ENCODE measurements at places on chromosomes 4 and X. TPM values are rescaled to one million over a fixed set of nuclear protein-coding genes. Genes with fewer than 3 reads are reported as not detected.

GRCh38 chr4:824461-825062 lies 1.4 kb downstream of the CPLX1 start:
- no peak for DNase-seq

Gene IBSP
- not detected for total RNA-seq

DNA sequence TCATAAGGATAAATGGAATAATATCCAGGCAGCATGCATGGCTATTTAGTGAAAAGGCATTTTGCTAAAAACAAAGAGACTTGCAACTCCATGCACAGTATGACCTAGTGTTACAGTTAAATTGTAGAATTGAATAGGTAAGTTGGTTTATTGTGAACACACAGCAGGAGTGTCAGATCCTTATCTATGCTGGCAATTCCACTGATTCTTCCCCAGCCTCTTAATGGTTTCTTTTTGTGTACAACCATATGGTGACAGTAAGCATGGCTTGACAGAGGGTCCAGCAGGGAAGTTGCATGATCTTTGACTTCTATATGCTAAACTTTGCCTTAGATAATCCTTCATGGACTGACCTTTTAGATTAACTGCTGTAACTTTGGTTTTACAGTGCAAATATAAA lies 936.6 kb upstream of the EPHA5 start:
- DNase-seq, result no peak

Gene USP46
- 12.2 TPM for total RNA-seq

GRCh38 chrX:26918631-26919030 lies 544.5 kb downstream of the PPP4R3C start:
- DNase-seq, result peak; percentile 38

DNA sequence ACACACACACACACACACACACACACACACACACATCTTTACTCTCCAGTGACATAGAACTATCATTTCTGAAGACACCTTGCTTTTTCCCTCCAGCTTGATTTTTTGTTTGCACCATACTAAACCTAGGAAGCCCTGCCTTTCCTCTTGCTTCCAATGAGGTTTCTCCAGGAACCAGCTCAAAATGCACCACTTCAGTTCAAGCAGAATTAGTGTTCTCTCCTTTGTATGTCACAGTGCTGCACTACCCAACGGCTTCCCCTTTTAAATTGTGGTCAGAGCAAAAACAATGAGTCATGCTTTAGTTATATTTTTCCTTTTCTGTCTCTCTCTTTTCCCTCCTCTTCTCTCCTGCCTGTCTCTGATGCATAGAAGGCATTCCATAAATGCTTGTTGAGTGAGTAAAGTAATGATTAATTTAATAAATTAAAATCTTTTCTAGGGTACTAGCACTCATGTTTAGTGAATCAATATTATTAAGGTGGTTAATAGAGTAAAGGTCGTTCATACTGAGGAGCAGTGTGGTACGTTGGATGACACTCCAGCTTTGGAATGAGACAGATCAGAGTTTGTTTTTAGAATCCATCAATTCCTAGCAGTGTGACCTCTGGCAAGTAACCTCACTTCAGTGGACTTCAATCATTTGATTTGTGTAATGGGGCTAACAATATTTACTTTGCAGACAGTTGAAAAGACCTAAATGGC lies 5.9 kb downstream of the RTL3 start:
- DNase-seq, result peak; percentile 68

Gene SCRG1
- total RNA-seq, result not detected

Gene XG
- 0.06 TPM for total RNA-seq

DNA sequence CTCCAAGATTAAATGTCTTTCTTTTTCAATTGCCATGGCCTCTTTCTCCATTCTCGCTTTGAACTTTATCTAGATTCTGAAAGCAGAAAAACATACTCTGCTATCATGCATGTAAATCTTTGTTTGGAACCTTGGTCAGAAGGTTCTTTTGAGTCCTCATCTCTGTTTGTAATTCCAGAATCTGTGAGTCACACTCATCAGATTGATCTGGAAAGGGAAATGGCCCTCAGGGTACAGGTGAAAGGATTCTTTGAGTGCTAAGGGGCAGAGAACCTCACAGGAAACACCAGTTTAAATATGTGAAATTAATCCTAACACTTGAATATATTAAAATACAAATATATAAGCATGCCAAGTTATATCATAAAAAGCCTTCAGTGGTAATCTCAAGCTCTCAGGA lies 211.0 kb upstream of the ADGRL3 start:
- no peak for DNase-seq

Gene GC
- not detected for total RNA-seq

DNA sequence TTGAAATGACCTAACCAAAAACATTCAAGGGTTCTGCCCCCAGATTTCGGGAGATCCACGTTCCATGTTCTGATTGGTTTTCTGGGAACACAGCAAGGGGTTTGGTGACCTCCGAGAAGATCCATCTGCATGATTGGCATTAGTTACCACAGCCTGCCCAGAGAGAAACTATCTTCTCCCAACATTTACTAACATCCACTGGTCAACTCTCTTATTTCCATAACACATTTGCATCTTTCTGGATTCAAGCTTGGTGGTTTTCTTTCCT lies 15.6 kb downstream of the SHOX start:
- no peak for DNase-seq

Gene PLK4
- total RNA-seq, result 17.6 TPM

GRCh38 chr4:6916069-6916586 lies 6.5 kb downstream of the TBC1D14 start:
- DNase-seq, result no peak

Gene NALF2
- not detected for total RNA-seq

Gene IL2
- not detected for total RNA-seq

Gene MAMLD1
- total RNA-seq, result 1.6 TPM

DNA sequence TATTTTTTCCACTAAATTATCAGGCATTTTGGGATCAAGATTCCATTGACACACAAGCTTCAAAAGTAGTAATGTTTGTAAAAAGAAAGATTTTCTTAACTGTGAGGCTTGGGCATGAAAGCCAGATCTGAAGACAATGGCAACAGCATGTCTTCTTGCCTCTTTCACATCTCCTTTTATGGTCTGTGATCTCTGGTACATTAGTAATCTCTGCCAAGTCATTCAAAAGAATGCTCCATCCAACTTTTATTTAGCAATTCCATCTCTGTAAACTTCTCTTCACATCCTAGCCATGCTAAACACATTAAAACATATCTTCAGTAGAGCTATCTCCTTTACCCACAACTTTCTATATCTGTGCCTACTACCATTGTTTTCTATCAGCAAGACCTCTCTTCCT lies 465.4 kb downstream of the FAT4 start:
- DNase-seq, result no peak

Gene GLA
- total RNA-seq, result 192 TPM

Gene ABCD1
- 9.1 TPM for total RNA-seq

Gene F11
- not detected for total RNA-seq

Gene ARAP2
- total RNA-seq, result 18.8 TPM

DNA sequence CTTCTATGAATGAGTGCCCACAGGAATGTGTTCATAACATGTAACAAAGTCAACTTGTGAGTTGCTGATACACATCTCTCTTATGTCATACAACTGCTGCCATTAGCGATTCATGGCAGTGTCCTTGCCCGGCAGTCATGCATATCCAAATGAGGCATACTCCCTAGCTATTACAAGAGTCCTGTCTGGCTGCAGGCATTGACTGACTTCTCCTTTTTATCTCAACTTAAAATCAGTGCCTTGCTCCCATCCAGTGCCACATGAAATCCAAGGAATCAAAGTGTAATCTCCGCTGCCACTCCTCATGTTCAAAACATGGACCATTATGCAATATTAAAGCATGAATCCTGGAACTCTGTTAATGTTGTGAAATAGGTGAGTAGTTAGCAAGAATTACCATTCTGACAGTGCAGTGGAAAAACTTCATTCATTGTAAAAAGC lies 348.9 kb upstream of the FTHL17 start:
- peak; percentile 9 for DNase-seq

- DNase-seq, result no peak
Measured at GRCh38 chrX:11239230-11239629, 54.0 kb upstream of the AMELX start.

- DNase-seq, result no peak
Measured at GRCh38 chr4:99783940-99784339, 32.7 kb upstream of the DAPP1 start.

Gene SLAIN2
- 36.3 TPM for total RNA-seq

DNA sequence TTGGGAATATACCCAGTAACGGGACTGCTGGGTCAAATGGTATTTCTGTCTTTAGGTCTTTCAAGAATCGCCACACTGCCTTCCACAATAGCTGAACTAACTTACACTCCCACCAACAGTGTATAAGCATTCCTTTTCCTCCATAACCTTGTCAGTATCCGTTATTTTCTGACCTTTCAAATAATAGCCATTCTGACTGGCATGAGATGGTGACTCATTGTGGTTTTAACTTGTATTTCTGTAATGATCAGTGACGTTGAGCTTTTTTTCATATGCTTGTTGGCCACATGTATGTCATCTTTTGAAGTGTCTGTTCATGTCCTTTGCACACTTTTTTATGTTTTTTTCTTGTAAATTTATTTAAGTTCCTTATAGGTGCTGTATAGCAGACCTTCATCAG lies 81.2 kb downstream of the ADAM29 start:
- DNase-seq, result peak; percentile 65

GRCh38 chrX:88903989-88904718 lies 157.1 kb downstream of the CPXCR1 start:
- DNase-seq, result no peak
